ENCODE measurements at places on chromosomes 5 and 9.

DNA sequence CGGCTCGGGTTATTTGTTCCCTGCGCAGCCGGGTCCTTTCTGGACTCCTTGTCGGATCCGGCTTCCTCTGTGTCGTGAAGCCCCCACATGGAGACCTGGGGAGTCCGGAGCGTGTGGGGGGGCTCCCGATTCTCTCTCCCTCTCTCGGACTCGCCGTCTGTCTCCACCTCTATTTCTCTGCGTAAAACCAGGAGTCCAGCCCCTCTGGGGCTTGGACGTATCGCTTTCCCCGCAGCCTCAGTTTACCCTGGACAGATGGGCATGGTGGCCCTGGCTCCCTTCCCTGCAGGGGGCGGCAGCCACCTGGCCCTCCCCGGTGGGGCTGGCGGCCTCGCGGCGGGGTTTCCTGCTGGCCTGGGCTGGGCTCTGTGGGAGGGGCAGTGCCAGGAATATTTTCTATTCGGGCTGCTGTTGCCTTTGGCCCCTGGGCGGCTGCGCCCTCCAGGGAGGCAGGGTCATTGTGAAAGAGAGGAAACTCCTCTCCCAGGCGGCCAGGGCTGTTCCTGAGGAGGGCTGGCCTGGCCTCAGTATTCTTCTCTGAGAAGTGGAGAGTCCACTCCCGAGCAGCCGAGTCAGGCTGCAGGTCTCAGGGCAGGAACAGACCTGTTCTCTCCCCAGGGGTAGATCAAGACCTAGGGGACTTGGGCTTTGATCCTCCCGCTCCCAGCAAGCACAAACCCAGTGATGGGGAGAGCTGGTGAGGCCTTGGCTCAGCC lies 665 bp downstream of the ASS1 start:
- DNase-seq = peak; percentile 20

GRCh38 chr5:42242881-42243485 lies 180.3 kb upstream of the GHR start:
- DNase-seq = no peak

DNA sequence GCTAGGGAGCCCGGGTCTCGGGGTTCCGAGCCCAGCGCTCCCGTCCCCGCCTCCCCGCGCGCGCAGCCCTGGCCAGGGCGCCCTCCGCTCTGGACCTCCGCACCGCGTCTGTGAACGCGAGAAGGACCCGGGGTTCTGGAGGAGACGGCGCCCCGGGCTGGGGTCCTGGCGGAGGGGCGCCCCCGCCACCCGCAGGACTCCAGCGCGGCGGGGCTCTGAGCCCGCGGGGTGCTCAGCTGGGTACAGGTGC lies 431 bp downstream of the TMOD1 start:
- DNase-seq = peak; percentile 13

DNA sequence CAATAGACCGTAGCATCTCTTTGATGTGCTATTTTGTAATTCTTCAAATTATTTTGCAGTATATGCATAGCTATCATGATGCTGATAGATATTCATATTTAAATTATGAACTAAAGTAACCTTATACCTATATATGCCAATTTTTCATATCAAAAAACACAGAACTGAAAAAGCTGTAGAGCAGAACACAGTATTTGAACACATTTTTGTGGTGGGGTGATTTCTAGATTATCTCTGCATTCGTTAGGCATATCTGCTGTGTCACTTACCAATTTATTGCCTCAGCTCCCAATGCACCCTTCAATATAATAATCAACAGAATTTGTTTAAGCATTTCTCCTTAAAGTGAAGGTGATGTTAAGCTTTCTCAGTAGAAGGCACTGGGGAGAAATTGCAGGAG lies 998.2 kb downstream of the PTPRD start:
- DNase-seq = no peak

DNA sequence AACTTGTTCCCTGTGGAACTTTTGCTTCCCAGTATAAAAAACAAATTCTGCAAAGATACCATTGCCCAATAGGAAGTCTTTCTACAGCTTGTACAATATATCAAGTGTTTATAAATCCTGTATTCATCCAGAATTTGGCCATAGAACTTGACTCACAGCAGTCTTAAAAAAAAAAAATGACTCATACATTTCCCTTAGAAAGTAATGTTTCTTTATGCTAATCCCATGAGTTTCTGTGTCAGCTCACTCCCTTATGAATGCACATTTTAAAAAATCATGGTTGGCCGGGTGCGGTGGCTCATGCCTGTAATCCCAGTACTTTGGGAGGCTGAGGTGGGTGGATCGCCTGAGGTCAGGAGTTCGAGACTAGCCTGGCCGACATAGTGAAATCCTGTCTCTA lies 89.3 kb upstream of the DMRT1 start:
- no peak for DNase-seq

DNA sequence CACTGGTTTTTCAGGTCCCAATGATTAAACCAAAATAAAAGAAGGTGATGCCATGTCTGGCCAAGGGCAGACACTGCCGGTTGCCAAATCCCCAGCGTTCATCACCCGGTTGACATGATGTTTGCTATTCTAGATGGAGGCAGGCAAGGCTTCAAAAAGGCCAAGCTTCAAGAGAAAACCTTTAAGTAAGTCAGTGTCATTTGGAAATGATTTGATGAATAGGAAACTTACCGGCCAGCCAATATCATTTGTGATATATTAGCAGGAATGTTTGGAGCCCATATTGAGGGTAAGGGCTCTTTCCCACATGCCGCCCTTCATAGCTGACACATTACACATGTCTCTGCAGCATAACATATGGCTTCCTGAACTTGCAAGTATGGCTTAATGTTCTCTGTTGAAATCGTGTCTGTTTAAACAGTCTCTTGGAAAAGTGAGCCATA lies 89.5 kb upstream of the TTC23L start:
- no peak for DNase-seq

DNA sequence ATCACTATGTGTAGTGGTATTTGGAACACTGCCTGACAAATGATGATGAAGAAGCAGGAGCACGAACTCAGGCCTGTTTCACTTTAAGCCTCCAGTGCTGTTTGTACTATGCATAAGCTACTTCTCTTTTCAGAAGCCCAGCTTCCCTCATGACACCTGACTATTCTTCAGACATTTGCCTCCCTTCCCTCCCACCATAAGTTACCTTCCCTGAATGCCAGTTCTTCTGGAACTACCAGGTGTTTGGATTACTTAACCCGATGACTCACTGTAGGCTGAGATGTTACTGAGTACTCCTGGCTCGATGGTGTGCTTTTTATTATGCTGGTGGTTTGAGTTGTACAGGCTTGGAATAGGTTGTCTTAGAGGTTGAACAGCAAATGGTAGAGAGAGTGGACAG lies 180.0 kb downstream of the SPATA31D1 start:
- no peak for DNase-seq

DNA sequence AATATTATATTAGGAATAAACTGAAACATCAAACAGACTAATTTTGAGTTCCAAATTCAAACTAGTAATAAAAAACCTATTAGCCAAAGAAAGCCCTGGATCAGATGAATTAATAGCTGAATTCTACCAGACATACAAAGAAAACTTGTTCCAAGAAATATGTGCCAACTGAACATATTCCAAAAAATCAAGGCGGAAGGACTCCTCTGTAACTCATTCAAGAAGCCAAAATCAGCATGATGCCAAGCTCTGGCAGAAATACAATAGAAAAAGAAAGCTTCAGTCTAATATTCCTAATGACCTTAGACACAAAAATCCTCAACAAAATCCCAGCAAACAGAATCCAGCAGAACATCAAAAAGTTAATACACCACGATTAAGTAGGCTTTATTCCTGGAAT lies 619.1 kb upstream of the COX7C start:
- DNase-seq = no peak

DNA sequence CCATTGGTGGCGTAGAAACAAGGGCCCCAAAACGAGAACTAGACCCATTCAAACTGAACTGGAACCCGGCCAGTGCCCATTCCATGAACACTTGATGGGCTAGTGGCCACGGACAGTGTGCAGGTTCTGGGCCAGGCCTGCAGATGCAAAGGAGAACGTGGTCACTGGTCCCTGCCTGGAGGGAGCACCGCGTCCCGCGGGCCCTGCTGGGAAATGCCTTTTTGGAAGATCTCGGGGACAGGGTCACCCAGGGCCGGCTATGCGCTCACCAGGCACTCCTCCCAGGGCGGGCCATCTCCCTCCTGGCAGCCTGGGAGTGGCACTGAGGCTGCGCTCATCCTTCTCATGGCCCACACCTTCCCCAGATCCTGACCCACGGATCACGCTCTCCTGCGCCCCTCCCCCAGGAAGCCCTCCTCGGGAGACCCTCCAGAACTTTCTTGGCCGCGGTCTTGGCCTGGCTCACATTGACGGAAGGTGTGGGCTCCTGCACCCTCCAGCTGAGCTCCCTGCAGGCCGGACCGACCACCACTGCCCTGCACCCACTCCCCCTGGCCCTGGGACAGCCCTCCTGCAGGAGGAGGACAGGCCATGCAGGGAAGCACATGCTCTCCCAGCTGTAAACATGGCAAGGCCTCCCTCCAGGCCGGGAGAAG lies 2.8 kb upstream of the DIPK1B start:
- no peak for DNase-seq

DNA sequence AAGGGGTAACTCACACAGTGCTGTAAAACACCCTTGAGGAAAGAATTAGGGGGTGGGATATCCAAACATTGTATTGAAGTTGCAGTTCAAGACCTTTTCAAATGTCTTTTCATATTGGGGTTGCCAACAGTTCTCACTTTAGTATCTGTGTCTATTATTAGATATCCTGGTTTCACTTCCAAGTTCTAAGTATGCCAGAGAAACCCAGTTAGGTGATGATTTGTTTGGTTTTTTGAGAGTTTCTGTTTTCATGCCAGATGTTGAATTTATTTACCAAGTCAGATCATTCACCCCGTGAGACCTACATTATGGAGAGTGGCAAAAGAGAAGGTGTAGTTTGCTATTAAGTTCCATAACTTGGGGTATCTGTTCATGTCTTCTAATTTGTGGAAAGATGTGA lies 64.5 kb downstream of the C9orf152 start:
- no peak for DNase-seq

DNA sequence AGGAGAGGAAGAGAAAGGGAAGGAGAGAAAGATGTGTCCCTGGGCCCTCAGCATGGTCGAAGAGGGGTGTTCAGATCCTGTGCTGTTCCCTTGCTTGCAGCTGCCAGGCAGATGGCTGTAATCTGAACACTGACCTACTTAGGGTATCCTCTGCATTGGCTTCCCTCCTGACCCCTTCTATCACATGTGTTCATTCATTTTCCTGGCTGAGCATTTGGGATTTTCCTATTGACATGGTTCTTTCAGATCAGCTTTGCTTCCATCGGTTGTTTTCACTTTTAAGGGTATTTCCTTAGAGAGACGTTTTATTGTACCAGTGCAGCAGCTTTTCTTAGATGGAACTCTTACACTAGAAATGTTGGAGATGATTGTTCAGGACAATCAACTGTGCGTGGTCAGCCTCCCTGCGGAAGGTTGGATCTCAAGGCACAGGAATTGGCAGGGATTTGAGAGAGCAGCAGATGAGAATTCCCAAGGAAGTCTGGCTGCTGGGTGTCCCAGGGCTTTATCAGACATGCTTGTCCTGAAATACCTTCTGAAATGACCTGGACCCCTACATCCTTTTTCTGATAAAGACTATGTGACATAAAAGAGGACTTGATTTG lies 26.0 kb downstream of the ACTBL2 start:
- DNase-seq = no peak

DNA sequence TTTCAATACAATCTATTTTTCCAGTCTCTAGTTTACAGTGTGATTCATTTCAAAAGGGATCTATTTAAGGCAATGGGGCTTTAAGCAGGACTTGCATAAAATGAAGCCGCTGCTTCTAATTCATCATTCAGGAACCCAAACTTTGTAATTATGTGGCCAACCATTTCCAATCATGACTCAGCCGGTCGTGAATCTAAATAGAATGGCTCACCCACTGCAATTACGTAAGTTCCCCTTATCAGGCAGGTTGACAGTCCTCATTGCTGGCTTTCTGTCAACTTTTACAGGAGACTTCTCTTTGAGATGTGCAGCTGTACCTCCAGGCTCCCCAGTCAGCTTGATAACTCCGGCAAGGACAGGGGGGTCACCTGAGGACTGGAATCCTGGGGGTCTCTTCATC lies 152.8 kb upstream of the DAP start:
- peak; percentile 67 for DNase-seq

- no peak for DNase-seq
Observed at GRCh38 chr9:17813798-17814197, 234.9 kb downstream of the SH3GL2 start.

DNA sequence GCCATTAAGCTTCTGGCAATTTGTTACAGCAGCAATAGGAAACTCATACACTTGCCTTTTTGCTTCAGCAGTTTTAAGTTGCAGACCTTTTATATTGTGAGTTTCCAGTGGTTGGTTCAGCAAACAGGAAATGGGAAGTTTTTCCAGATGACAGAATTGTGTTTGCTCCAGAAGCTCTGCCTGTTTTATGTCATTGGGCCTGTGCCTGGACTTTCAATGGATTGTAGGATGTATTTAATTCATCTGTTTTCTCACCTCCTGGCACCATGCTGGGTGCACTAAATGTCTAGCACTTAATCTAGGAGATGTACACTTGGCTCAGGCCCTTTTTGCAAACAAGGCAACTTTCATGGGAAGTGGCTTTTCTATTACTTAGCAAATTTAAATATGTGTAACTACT lies 100.4 kb upstream of the CLINT1 start:
- no peak for DNase-seq

- DNase-seq = no peak
Observed at GRCh38 chr9:5510360-5510931, at the start of gene PDCD1LG2. Gene PDCD1LG2, plus strand, starts transcription at chr9:5510531. Its CDS starts 12,016 bp downstream, at chr9:5522547.

DNA sequence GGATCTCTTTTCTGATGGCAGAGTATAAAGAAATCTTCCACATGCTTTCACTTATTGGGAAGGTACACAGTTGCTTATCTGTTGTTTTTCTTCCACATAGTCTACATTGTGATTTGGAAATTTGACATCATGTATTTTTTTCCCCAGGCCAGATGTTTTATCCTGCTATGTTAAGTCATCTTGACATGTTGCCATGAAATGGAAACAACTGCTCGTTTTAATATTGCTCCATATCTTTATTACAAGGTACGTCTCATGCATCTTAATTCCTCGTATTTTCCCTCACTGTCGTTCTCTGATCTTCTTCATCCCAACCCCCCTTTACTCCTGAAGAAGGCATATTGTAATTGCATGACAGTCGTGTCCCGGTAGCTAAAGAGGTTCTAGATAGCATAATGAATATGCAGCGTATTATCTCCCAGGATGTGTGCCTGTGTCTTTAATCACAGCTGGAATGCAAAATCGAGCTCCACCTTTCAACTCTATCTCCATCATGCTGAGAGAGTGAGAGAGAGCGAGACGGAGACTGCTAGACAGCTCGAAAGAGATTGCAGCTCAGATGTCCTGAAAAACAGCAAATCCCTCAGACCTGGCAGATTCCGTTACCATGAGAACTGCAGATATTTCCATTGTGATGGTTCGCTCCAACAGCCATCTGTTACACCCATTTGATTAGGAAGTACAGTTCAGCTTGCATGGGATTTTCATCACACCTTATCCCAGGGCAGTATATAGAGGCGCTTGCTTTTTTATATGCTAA lies 281.7 kb downstream of the TMEM38B start:
- no peak for DNase-seq

- no peak for DNase-seq
Observed at GRCh38 chr5:121688126-121688525, 163.6 kb upstream of the FTMT start.

- DNase-seq = no peak
Observed at GRCh38 chr9:23663536-23663935, 162.5 kb downstream of the ELAVL2 start.

- DNase-seq = no peak
Observed at GRCh38 chr5:16586556-16586955, 30.2 kb downstream of the RETREG1 start.
